Effector memory CD4-positive, alpha-beta T cell (primary cell): ENCODE measurements at places on chromosomes 5 and 9.

GRCh38 chr9:79236466-79236865 lies 335.3 kb upstream of the TLE4 start:
- no peak for DNase-seq

- no peak for DNase-seq
These were observed 92.5 kb downstream of the CDH9 start for GRCh38 chr5:26945901-26946300.

DNA sequence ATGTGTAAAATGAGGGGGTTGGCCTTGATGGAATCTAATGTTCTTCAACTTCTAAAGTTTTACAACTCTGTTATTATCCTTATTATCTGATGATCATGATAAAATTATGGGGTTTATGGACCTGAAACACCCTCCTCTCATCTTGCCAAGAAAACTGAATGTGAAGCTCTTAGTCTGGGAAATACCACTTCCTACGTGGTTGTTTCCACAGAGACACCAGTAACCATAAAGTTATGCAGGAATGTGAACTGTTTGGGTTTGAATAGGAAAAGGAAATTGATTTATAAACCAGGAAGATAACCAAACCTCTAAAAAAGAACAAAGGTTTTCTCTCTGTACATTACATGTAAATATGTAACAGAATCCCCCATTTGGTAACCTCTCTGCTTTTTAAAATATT lies 28.3 kb upstream of the RAI14 start:
- no peak for DNase-seq

GRCh38 chr5:180852495-180852894 lies 8.6 kb downstream of the ZFP62 start:
- DNase-seq = no peak

DNA sequence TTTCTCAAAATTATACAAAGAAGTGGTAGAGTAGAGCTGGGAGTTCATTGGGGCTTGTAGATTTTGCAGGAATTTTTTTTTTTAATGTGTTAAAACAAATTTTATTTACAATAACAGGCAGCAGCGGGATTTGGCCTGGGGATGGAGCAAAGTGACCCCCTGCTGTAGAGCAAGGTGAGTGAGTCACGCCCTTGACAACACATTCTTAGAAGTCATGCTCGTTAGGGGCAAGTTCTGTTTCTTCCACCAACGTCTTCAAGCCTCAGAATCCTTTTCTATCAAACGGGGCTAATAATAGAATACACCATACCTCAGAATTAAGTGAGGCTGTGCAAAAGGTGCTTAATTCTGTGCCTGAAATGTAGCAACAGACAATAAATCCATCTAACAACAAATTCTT lies 1.1 kb upstream of the ANKDD1B start:
- DNase-seq = no peak

GRCh38 chr9:112038017-112038408 lies 137.1 kb downstream of the SUSD1 start:
- no peak for DNase-seq

DNA sequence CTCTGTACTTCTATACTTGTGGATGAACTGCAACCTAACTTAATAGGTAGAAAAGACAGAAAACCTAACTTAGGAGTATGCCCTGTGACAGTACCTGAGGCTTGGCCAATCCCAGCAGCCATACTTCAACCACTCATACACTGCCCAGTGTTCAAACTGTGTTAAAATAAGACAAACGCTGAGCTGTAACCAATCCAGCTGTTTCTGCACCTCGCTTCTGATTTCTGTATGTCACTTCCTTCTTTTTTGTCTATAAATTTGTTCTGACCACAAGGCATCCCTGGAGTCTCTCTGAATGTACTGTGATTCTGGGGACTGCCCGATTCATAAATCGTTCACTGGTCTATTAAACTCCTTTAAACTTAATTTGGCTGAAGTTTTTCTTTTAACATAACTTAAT lies 41.4 kb downstream of the AUH start:
- DNase-seq = no peak

DNA sequence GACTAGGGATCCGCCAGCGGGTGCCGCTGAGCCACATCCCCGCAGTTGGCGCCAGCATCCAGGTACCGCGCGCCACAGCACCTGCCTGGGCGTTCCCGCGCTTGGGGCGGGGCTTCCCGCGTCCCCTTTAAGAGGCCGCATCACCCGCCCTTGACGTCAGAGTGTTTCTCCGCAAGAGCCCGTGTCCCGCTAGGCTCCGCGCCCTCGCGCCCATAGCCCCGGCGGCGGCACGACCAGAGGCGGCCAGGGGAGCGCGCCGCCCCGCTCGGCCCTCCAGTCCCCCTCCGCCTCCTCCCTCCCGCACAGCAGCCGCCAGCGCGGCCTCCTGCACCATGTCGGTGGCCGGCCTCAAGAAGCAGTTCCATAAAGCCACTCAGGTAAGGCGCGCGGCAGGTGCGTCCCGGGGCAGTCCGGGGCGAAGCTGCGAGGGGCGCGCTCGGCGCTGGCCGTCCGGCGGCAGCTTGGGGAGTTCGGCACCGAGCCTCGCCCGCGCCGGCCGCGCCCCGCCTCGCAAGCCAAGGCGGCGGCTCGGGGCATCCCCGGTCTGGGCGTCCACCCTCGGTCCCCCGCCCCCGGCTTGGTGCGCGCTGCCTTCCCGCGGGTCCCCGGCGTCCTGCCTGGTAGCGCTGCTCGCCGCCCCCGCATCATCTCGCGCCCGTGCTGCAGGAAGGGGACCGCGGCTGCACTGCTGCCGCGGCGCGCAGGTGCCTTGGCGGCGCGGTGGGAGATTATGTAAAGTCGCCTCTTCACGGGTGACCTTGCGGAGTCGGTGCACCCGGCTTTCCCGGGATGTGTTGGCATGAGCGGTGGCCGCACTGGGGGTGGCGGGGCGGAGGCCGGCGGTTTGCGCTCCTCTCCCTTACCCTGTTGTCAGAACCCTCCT lies at the start of gene SH3GL2:
TSS of gene SH3GL2 (plus strand) at position 156 of the 883 bp plus-strand sequence.
- no peak for DNase-seq

GRCh38 chr5:14414007-14414406 lies 167.6 kb upstream of the OTULINL start:
- no peak for DNase-seq

DNA sequence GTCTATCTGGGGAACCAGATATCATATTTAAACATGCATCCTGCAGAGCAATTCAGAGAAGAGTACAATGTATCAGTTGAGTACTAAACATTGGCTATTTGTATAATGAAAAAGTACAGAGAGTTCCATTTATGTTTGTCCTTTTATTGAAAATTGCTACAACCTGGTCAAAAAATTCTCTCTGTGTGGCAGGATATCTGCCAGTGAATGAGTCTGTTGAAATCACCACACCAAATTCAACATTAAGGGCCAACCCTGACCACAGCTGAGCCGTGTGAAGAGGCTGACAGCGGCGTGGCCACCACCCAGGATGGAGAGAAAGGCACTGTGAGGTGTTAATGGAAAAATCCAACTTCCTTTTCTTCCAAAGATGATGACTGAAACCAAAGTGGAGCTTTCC lies 422.7 kb upstream of the PIK3R1 start:
- no peak for DNase-seq

- DNase-seq = no peak
These were observed 5.3 kb downstream of the LHX3 start for GRCh38 chr9:136199391-136200288.

- no peak for DNase-seq
These were observed 357.1 kb downstream of the TRIM32 start for GRCh38 chr9:117044241-117044640.

GRCh38 chr9:124359426-124359825 lies 55.8 kb downstream of the PSMB7 start:
- DNase-seq = no peak

DNA sequence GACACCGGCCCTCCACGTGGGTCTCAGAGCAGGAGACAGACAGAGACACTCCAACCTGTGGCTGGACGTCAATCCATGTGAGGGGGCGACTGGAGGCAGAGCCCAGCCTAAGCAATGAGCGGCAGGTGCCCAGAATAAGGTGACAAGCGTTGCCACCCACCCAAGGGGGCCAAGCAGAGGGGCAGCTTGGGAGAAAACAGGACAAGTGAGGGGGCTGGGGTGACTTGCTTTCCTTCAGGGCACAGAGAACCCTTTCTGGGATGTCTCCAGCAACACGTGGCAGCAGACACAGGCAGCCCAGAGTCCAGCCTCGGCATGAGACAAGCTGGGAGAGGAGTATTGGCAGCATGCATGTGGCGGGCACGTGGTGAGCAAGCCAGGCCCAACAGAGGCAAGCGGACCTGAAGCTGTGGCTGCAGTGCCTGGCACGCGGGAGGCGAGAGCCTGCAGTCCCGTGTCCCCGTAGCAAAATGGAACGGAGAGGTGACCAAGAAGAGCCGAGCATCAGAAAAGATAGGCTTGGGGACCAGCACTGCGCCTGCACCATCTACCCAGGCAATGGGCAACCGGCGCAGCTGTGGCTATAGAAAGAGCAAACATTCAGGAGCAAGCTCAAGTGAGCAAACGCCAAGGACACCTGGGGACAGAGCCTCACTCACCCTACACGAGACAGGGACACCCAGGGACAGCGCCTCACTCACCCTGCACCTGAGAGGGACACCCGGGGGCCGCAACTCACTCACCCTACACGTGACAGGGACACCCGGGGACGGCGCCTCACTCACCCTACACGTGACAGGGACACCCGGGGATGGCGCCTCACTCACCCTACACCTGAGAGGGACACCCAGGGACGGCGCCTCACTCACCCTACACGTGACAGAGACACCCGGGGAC lies 6.2 kb downstream of the TERT start:
- DNase-seq = no peak

GRCh38 chr9:19631181-19631580 lies 157.7 kb downstream of the SLC24A2 start:
- DNase-seq = no peak

- no peak for DNase-seq
These were observed 90.5 kb upstream of the LRRTM2 start for GRCh38 chr5:138965626-138966025.

DNA sequence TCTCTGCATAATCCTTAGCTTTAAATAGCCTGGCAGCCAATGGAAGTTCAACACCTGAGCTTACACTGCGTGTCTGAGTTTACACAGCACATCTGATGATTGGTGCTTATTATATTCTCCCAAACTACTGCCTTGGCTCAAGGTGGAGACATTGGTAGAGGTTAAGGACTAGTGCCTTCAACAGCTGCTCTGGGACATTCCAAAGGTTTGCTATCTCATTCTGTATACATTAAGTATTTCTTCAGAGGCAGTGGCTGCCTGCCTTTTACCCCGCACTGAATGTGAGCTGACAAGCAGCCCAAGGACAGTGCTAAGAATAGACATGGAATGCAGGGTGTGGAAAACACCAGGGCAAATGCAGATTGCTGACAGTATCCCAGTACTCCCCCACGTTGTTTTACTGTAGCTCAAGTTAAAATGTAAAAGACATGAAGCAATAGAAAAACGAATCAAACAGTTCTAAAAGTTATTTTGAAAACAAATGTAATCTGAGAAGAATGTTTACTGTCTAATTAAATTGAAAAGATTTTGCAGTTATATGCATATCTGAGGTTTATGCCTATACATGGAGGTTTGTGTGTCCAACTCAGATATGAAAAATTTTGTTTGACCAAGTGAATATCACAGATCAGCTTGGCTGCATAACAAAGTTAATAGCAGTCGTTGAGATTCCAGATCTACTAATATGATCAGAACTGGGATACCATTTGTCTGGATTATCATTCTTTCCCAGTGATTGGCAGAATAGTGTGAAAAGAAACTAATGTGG lies 1.8 kb downstream of the HSPB3 start:
- DNase-seq = no peak

- no peak for DNase-seq
These were observed 7.6 kb downstream of the BASP1 start for GRCh38 chr5:17224858-17225511.

- peak; percentile 45 for DNase-seq
These were observed 974 bp downstream of the CCDC69 start for GRCh38 chr5:151222790-151223446.

DNA sequence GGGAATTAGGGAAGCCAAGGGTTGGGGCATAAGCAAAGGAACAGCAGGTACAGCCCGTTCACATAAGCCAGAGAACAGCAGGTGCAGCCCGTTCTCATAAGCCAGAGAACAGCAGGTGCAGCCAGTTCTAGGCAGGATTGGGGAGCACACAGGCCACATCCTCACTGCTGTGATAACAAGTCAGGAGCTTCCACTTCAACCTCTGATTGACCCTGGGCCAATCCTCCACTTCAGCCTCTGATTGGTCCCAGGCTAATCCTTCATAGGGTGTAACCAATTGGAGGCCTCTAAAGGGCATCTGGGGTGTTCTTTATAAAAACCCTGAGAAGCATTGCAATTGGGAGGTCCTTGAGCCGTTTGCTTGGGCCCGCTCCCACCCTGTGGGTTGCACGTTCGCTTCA lies 27.5 kb downstream of the CEL start:
- no peak for DNase-seq

- DNase-seq = no peak
These were observed 116.3 kb downstream of the COL23A1 start for GRCh38 chr5:178473854-178474253.

- no peak for DNase-seq
These were observed 9.6 kb upstream of the NIM1K start for GRCh38 chr5:43182421-43182820.

- DNase-seq = no peak
These were observed 18.9 kb upstream of the IQGAP2 start for GRCh38 chr5:76384189-76384588.

DNA sequence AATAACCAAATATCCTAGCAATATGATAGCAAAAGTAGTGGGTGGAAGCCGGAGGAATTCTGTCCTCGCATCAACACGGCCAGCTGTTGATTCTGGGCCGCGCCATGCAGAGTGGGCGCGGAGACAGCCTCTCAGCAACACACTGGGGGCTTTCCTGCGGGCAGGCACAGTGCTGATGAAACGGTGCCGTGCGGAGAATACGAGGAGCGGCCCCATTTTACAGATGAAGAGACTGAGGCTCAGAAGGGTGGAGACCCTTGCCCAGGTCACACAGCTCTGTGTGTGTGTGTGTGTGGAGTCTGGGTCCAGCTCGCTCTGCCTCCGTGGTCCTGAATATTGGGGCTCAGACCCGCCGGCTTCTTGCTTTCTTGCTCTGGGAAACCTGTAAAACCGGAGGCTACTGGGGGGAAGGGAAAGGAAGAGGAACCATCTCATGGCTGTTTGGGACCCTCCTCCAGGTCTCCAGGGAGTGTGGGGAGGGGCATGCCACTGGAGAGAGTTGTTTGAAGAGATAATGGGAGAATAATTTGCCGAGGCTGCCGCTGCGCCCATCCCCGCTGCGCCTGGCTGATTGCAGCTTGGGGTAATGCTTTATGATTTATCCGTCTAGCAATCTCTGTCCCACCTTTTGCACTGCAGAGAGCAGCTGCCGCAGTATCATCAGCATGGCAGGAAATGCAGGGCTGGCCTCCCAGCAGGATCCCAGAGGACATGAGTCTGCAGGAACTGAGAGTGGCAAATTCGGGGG lies 36.6 kb downstream of the NCS1 start:
- no peak for DNase-seq
